ENCODE measurements at places on chromosomes 1 and 21.

DNA sequence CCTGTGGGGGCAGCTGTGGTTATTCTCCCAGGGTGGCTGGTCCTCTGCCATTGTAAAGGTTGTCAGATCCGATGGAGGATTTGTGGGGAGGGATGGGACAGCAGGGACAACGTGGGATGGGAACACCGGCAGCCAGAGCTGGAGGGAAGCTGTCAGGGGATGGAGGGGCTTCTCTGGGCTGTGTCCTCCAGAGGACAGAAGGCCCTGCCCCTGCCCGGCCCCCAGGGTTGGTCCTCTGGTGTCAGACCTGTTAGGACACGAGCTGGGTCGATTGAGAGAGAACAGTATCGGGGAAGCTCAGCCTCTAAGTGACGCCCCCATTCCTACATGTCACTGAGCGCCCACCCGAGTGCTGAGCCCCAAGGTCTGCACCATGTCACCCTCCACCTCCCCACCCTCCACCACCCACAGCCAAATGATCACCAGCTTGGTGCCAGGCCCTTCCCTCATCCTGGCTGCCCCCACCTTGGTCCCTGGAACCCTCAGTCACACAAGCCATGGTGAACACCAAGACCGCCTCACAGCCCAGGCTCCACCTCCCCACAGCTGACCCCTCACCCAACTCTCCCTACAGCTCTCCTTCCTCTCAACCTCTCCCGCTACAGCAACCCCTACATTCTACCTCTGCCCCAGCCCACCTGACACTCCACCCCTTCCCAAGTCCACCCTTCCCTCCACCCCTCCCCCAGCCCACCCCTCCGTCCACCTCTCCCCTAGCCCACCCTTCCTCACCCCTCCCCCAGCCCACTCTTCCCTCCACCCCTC lies 244.4 kb downstream of the MATN1 start:
- DNase-seq, result no peak

- DNase-seq, result no peak
These were observed 6.8 kb upstream of the IFNGR2 start for GRCh38 chr21:33396436-33396835.

DNA sequence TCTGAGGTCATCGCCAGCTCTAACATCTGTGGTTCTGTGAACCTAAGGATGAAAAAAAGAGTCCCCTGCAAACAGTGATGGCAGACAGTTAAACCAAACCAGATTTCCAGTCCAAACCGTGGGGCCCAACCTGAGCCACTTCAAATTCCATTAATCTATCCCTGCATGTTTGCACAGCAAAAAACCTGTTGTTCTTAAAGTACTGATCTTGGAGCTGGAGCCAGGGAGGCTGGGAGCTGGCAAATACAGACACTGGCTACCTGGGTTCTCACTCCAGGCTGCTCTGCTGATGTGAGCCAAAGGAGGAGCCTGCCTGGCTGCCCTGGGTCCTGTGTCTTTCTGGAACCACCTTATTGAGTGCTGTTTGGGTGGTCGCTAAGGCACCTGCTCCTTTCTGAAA lies 16.4 kb downstream of the LDLRAD1 start:
- no peak for DNase-seq

DNA sequence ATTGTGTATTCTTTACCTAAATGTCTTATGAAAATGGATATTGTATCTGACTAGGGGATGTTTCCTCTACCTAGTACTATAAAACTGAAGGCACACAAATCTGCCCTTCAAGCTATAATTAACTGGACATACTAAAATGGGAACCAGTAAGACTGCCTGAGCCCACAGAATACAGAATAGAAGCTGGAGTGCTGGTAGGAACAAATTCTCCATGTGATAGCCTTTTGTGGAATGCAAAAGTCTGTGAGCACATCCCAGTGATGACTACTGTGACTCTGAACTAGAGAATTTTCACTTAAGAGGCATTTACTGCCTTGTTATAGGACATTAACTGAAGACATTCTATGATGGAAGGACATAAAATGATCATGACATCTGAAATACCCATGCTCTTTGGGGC lies 30.3 kb downstream of the KIFAP3 start:
- no peak for DNase-seq

DNA sequence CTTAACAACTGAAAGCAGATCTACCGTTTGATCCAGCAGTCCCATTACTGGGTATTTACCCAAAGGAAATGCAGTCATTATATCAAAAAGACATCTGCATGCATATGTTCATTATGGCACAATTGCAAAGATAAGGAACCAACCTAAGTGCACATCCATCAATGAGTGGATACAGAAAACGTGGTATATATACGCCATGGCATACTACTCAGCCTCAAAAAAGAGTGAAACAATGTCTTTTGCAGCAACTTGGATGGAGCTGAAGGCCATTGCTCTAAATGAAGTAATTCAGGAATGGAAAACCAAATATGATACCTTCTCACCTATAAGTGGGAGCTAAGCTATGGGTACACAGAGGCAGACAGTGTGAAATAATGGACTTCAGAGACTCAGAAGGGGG lies 169.3 kb downstream of the ZBTB18 start:
- no peak for DNase-seq

- peak; percentile 56 for DNase-seq
These were observed 100.6 kb downstream of the CRYAA start for GRCh38 chr21:43269440-43269839.

DNA sequence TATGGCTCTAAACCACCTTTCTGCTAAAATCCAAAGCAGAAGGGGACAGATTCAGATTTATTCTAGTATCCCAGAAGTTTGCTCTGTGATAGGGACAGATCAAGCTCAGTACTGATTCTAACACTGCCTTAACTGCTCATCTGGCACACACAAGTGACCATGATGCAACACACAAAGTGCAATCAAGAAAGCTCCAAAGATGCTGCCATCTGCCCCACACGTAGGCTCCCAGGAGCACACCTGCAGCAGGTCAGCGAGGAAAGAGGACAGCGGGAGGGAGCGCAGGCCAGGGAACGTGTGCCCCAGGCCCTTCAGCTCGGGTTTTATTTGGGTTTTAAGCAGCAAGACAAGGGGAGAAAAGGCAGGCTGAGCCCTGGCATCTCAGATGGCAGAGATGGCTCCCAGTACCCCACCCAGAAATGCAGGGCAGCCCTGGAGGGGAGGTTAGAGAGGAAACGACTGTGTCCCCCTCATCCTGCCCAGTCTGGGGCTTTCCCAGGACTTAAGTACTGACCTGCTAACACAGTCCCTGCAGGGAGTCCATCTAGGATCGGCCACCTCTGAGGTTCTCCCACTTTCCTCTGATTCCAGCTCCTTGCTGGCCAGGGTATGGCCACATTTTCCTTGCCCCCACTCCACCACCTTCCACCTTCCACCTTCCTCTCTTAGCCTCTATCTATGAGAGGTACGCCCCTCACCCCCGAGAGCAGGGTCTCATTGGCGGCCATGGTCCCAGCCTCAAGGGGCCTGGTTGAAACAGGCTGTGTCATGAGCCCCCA lies 1.2 kb downstream of the TRIM11 start:
- DNase-seq, result no peak

- no peak for DNase-seq
These were observed 112.9 kb downstream of the AJAP1 start for GRCh38 chr1:4767308-4767707.

DNA sequence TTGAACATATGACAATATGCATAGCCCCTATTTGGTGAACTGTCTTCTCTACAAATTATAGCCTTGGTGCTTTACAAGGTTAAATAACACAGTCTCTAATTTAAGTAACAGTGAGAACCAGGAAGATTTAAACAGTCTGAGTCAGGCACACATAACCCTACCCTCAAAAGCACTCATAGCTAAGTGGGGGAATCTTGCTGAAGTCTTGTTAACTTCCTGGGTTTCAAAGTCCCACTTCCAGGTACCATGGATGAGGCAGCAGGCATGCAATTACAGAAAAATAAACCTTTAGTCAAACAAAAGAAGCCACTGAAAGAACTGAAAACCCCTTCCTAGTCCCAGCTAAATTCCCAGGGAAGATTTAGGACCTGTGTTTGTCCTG lies 147.6 kb downstream of the PBX1 start:
- no peak for DNase-seq

- DNase-seq, result no peak
These were observed 478.2 kb upstream of the VAMP3 start for GRCh38 chr1:7292714-7293419.

DNA sequence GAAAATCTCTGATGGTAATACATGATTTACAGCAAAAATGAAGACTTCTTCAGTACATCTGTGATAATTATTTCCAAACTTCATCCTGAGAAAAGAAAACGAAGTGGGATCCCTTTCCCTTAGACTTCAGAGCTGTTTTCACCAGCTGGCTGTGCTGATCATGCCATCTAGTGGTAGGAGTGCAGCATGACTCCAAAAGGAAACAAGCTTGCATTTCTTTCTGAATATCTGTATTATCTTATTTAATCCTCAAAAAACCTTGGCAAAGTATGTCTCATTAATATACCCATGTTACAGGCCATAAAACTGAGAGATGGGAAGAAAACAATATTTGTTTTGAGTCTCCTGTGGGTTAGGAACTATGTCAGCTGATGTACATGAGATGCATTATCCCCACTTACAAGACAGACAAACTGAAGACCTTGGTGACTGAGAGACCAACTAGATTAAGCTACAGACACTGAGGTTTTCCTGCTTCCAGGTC lies 9.8 kb upstream of the GJA8 start:
- DNase-seq, result peak; percentile 65

DNA sequence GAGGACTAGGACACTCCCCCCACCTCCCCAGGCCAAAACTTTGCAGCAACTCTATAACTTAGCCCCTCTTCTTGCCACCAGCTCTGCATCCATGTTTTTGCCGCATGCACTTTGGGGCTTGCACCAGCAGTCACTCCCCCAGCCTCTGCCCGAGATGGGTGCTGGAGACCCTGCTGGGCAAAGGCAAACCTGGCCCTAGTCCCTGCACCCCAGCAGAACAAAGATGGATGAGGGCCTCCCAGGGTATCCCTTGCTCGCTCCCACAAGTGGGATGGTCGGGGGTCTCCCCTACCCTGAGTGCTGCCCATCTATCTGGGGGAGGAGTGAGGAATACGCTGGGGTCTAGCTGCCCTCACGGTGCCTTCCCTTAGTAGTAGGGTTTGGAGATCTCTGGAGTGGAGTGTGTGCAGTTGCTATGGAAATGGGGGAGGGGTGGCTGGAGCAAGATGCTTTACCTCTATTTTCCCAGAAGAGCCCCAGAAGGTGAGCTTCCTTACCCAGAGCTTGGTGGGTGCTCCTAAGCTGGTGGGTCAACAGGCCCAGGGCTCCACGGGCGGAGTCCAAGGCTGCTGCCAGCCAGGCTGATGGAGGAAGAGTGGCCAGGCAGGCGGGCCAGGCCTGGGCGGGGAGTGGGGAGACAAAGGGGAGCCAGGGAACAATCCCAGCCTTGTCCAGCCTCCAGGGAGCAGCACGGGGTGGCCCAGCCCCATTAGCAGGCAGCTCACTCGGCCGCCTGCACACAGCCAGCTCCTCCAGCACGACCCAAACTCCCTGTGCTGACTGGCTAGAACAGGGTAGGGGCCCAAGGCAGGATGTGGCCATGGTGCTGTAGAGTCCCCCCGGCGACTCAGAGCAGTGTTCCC lies at the start of gene PAQR6:
Gene PAQR6 (minus strand): TSS at position 597 of the 863 bp plus-strand sequence. CDS start 1,325 bp downstream, outside the sequence.
- no peak for DNase-seq

DNA sequence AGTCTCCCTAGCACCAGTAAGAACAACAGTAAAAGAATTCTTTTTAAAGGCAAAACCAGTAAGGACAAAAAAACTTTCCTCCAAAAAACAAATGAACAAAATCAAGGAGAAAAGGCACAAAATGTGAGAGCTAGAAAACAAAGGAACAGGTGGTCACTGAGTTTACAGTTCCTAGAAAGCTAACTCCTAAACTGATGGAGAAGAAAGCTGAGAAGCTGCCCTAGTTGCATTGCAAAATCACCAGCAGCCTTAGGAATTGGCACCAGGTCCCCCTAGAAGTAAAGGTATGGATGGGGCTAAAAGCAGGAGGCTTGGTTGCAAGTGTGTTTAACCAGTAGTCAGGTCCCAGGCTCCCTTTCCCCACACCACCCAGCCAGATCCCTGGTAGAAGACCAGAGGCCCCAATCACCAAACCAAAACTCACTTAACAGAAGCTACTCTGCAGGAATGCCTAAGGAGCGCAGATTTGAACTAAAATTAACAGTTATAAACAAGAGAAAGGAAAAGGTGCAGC lies 47.6 kb downstream of the RAB3GAP2 start:
- no peak for DNase-seq

GRCh38 chr1:169588785-169589485 lies 2.7 kb upstream of the F5 start:
- DNase-seq, result no peak

- DNase-seq, result no peak
These were observed 1.8 kb downstream of the PTBP2 start for GRCh38 chr1:96723377-96723776.

DNA sequence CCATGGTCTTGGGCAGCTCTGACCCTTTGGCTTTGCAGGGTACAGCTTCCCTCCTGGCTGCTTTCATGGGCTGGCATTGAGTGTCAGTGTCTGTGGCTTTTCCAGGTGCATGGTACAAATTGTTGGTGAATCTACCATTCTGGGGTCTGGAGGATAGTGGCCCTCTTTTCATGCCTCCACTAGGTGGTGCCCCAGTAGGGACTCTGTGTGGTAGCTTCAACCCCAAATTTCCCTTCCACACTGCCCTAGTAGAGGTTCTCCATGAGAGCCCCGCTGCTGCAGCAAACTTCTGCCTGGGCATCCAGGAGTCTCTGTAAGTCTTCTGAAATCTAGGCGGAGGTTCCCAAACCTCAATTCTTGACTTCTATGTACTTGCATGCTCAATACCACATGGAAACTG lies 494.5 kb upstream of the LRRC7 start:
- no peak for DNase-seq

GRCh38 chr21:34017039-34017961 lies 56.1 kb upstream of the MRPS6 start:
- DNase-seq, result peak; percentile 78

GRCh38 chr1:43849670-43850069 lies 83.9 kb upstream of the ARTN start:
- DNase-seq, result no peak

GRCh38 chr1:92483610-92484471 lies 2.9 kb downstream of the GFI1 start:
- DNase-seq, result peak; percentile 38

- DNase-seq, result peak; percentile 48
These were observed 3.9 kb downstream of the RPS6KC1 start for GRCh38 chr1:213054733-213055591.

GRCh38 chr1:172378109-172378760 lies 42.2 kb upstream of the C1orf105 start:
- no peak for DNase-seq

DNA sequence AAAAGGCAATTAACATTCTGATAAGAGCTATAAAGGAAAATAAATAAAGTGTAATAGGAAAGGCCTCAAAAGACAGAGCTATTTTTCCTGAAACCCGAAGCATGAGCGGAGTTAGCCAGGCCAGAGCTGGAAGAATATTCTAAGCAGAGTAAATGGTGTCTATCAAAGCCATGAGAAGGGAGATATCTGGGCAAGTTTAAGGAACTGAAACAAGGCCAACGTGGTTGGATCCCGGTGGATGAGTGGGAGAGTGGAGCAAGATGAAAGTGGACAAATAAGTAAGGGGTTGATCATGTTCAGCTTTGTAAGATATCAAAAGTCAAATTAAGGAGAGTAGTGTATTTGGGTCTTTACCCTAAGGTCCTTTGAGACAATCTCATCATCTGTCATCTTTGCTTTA lies 234.0 kb downstream of the TM2D1 start:
- no peak for DNase-seq

Data from suppressor macrophage treated with lipopolysaccharide for 1 hour (primary cell).